ENCODE measurements at places on chromosomes 16 and 17. TPM values are rescaled to one million over a fixed set of nuclear protein-coding genes. Genes with fewer than 3 reads are reported as not detected.

The ZMYND15 gene
- polyA plus RNA-seq = 0.08 TPM

The RHBDF2 gene
- 16.1 TPM for polyA plus RNA-seq

The TMEM114 gene
- polyA plus RNA-seq = not detected

GRCh38 chr16:81060576-81061306, 16.3 kb downstream of the C16orf46 start:
- H3K27me3 ChIP-seq = no peaks in the 10 kb centered on the region
- no peaks in the 10 kb centered on the region for H3K36me3 ChIP-seq
- H3K27ac ChIP-seq = no peak overlapping the region
- no peak overlapping the region for H3K4me3 ChIP-seq
- no peak for DNase-seq

GRCh38 chr16:22216191-22216831, 10.2 kb downstream of the EEF2K start:
- H3K27me3 ChIP-seq = no peaks in the 10 kb centered on the region
- H3K4me1 ChIP-seq = peaks cover 2% of the 10 kb centered on the region
- no peaks in the 10 kb centered on the region for H3K36me3 ChIP-seq
- no peak overlapping the region for H3K4me3 ChIP-seq
- DNase-seq = no peak

DNA sequence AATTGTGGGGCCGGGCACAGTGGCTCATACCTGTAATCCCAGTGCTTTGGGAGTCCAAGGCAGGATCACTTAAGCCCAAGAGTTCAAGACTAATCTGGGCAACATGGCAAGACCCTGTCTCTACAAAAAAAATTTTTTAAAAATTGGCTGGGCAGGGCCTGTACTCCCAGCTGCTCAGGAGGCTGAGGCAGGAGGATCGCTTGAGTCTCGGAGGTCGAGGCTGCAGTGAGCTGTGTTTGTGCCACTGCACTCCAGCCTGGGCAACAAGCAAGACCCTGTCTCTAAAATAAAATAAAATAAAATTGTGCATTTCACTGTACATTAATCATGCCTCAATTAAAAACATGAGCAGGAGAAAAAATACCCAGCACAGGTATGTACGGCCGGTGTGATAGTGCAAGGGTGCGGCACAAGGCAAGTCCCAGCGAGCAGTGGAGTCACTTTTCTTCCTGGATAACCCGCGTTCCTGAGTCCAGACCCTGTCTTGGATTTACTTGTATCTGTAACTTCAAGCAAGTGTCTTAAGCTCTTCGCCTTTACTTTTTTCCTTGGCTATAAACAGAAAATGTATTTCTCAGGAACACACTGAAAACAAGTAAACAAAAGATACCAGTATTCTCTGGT, 11.4 kb downstream of the ZDHHC7 start:
- H3K4me1 ChIP-seq = peaks cover 28% of the 10 kb centered on the region
- H3K36me3 ChIP-seq = peaks cover 13% of the 10 kb centered on the region
- H3K27me3 ChIP-seq = no peaks in the 10 kb centered on the region
- no peak overlapping the region for H3K27ac ChIP-seq
- no peak for DNase-seq

- DNase-seq = no peak
- H3K36me3 ChIP-seq = no peaks in the 10 kb centered on the region
- H3K4me3 ChIP-seq = no peak overlapping the region
- H3K4me1 ChIP-seq = no peaks in the 10 kb centered on the region
Observed at GRCh38 chr16:77093999-77094398, 97.0 kb upstream of the MON1B start.

GRCh38 chr17:72385475-72385874, 264.7 kb downstream of the SOX9 start:
- H3K27ac ChIP-seq = no peak overlapping the region
- H3K27me3 ChIP-seq = no peaks in the 10 kb centered on the region
- no peaks in the 10 kb centered on the region for H3K36me3 ChIP-seq
- peaks cover 37% of the 10 kb centered on the region for H3K4me1 ChIP-seq
- DNase-seq = no peak
- no peak overlapping the region for H3K4me3 ChIP-seq

DNA sequence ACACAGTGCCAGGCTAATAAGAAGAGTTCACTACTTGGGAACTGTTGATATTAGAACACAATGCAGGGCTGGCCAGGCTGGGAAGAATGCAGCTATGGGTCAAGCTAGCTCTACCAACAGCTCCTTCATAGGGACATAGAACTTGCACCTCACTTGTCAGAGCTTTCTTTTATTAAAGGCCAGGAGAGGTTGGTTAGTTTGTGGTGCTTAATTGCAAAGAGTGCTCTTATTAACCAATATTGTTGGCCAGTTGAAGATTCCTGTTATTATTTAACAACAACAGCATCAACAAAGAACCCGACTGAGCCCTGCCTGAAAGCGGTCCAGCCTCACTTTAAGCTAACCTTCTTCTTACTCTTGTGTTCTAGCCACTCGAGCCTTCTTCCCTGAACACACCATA, 43.4 kb upstream of the ANKFN1 start:
- H3K4me3 ChIP-seq = no peak overlapping the region
- no peaks in the 10 kb centered on the region for H3K36me3 ChIP-seq
- DNase-seq = no peak
- peaks cover 24% of the 10 kb centered on the region for H3K27me3 ChIP-seq
- no peak overlapping the region for H3K27ac ChIP-seq

Data from SK-N-SH (cell line).